PC-9 (cell line): ENCODE measurements at places on chromosomes 6 and 20. TPM values are rescaled to one million over a fixed set of nuclear protein-coding genes. Genes with fewer than 3 reads are reported as not detected.

Gene LRRN4
- total RNA-seq: 0.23 and 0.72 TPM in 2 replicates

Gene TBXT
- total RNA-seq: not detected in 2 replicates

Gene PRICKLE4
- total RNA-seq: 8.4 and 9.2 TPM in 2 replicates

Gene KCTD20
- 34.2 and 42.5 TPM in 2 replicates for total RNA-seq

Gene FBXO5
- 14.8 and 20.6 TPM in 2 replicates for total RNA-seq

Gene REM1
- total RNA-seq: not detected in 2 replicates

Gene SLC22A23
- total RNA-seq: 13.5 and 16.3 TPM in 2 replicates

- peaks cover 47% of the 10 kb centered on the region for H3K4me1 ChIP-seq
- H3K36me3 ChIP-seq: no peaks in the 10 kb centered on the region
- no peak overlapping the region for H3K4me3 ChIP-seq
- peak overlapping the region; percentile 93 for H3K27ac ChIP-seq
Measured at GRCh38 chr20:53914091-53914780, 156.2 kb downstream of the BCAS1 start.

- H3K27me3 ChIP-seq: no peaks in the 10 kb centered on the region
- H3K4me3 ChIP-seq: no peak overlapping the region
- DNase-seq: no peak
- H3K27ac ChIP-seq: no peak overlapping the region
- H3K36me3 ChIP-seq: no peaks in the 10 kb centered on the region
Measured at GRCh38 chr6:124522335-124522734, 439.9 kb upstream of the RNF217 start.

- H3K36me3 ChIP-seq: peaks cover 13% of the 10 kb centered on the region; the same call in 1 of the 2 replicates
- no peak overlapping the region for H3K4me3 ChIP-seq
Measured at GRCh38 chr6:158042245-158042798, 60.7 kb downstream of the SYNJ2 start.

DNA sequence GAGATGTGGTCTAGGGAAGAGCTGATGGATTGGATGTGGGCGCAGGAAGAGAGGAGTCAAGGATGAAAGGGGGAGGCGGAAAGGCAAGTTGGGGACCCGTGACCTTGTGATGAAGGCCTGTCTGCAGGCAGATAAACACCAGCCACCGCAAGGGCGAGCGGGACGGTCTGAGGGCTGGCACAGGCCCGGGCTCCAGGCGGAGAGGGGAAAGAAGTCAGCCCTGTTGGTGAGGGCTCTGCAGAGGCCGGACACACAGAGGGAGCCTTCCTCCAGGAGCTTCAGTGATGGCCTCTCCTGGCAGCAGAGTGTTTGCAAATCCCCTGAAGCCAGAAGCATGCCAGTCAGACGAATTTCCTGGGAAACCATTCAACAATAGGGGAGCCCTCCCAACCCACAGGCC lies 112.2 kb downstream of the ZDHHC14 start:
- H3K27ac ChIP-seq: no peak overlapping the region
- H3K36me3 ChIP-seq: no peaks in the 10 kb centered on the region
- H3K27me3 ChIP-seq: no peaks in the 10 kb centered on the region
- no peak for DNase-seq

DNA sequence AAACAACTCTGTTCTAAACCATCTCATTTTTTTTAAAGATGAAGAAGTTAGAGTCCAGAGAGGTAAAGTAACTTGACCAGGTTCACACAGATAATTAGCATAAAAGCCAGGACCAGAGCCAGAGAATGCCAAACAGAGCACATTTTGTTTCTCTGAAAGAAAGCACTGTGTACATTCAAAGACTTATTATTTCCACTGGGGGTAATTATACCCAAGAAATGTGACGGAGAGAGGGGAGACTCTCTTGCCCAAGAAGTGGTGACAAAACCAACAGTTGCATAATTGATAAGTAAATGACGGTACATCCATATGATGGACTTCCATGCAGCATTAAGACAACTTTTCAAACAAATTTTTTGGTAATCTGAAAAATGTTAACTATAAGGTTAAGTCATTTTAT lies 111.6 kb downstream of the RTN4IP1 start:
- no peaks in the 10 kb centered on the region for H3K36me3 ChIP-seq
- peaks cover 42% of the 10 kb centered on the region for H3K4me1 ChIP-seq
- DNase-seq: no peak
- no peak overlapping the region for H3K4me3 ChIP-seq
- H3K27me3 ChIP-seq: no peaks in the 10 kb centered on the region

GRCh38 chr6:116557893-116558292 lies 4.3 kb downstream of the CALHM4 start:
- no peaks in the 10 kb centered on the region for H3K27me3 ChIP-seq
- no peaks in the 10 kb centered on the region for H3K36me3 ChIP-seq
- DNase-seq: peak; percentile 60
- H3K4me3 ChIP-seq: no peak overlapping the region
- H3K27ac ChIP-seq: no peak overlapping the region
